ENCODE measurements at places on chromosomes 5 and 9.

DNA sequence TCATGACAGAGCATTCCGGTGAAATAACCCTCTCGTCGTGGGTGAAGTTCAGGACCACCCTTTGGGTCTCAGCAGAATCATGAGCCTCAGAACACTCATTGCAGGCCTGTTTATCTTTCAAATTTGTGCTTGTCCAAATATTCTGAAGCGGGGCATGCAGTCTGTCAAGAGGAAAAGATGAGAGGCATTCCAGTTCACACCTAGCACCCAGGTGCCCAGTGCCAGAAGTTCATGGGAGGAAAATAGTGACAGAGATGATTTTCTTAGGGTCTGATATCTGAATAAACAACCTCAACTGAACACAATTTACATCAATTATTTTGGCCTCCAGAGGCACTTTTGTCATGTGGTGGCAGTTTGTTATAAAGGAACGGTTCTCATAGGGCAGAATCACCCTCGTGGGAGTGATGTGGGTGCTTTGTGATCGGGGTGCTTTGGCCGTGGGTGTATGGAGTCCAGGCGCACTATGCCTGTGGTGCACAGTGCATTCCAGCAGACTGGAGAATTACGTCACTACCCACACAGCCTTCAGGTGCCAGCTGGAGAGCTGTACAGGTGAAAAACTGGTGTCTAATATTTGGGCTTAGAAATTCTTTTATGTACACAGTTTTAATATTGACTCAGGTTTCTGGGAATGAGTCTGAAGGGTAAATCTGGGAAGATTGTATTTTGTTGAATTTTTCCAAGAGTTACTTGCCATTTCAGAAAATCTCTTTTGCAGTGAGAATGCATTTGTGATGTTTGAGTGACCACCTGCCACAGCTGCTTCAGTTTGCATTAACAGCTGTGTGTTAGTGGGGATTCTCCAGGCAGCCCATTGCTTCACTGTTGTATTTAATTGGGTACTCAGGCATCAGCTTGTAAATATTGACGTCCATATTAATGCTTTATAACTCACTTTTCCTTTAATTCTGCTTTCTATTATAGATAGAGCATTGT, 289.3 kb downstream of the FANCC start:
- DNase-seq = no peak

DNA sequence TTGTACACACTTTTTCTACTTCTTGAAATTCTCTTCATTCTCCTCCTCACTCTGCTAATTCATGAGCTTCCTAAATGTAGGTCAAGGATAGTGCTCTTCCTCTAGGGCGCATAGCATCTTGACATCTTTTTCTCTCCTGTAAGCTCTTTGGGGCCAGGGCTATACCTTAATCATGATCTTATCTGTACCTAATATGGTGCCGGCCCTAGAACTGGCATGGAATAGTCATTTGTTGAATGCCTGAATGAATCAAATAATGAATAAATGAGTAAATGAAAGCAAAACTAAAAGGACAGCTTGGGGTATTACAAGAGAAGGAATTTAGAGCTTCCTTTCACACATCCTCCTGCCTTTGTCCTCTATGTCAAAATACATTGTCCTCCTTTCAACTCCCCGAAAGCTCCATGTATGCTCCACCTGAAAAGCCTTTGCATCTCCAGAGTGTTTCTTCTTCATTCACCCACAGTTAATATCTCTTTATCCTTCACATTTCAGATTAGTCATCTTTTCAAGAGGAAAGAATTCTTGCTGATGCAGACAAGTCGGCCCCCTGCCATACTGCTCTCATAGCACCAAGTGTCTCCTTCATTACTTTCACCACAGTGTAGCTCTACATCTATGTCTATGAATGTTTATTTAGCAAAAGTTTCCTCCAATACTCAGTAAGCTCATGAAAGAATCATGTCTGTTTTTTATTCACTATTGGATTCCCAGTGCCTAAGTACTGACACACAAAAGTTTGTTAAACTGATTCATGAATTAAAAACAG, 16.4 kb upstream of the PPP2R2B start:
- DNase-seq = no peak

DNA sequence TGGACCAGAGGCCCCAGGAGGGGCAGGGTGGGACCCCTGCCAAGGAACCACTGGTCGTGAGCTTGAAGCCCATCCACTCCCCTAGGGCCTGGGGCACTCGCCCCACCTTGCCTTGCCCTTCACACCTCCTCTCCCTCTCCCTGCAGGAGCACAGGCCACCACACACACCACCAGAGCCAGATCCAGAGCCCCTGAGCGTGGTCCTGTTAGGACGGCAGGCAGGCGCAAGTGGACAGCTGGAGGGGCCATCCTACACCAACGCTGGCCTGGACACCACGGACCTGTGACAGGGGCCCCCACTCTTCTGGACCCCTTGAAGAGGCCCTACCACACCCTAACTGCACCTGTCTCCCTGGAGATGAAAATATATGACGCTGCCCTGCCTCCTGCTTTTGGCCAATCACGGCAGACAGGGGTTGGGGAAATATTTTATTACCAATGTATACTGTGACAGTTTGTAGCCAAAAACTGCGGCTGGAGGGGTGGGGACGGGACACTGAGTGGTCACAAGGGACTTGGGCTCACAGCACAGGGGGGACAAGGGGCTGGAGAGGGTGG, 14.5 kb downstream of the GPRIN1 start:
- DNase-seq = no peak

- no peak for DNase-seq
Measured at GRCh38 chr9:122113574-122113973, 20.5 kb upstream of the TTLL11 start.

GRCh38 chr9:79573412-79573923, 1.7 kb downstream of the TLE4 start:
- DNase-seq = no peak

- DNase-seq = no peak
Measured at GRCh38 chr5:93929131-93929530, 187.7 kb upstream of the POU5F2 start.

Data from skin of body (tissue), 3 donors.